ENCODE measurements at places on chromosomes 2 and 18.

- DNase-seq = no peak
Observed at GRCh38 chr2:173614265-173614930, 259.7 kb downstream of the CDCA7 start.

GRCh38 chr2:176157499-176158185 is 535 bp downstream of the HOXD3 start:
- DNase-seq = no peak

GRCh38 chr2:168490015-168490874 is 34.2 kb downstream of the CERS6 start:
- peak; percentile 72 for DNase-seq

DNA sequence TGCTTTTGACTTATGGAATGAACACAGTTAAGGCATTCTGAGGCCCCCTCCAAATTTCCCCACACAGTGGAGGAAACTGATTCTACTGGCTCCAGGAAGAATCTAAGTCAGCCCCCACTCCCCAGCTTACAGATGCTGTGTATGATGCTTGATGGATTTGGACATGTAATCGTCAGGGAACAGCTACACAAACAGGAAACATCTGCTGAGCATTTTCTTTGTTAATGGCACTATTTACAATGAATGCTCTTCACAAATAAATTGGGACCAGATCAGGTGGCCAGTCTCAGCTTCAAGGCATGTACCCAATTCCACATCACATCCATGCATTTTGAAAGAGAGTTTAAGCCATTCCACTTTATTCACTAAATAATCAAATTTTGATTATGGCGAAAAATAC is 562.3 kb downstream of the SOX11 start:
- DNase-seq = no peak

DNA sequence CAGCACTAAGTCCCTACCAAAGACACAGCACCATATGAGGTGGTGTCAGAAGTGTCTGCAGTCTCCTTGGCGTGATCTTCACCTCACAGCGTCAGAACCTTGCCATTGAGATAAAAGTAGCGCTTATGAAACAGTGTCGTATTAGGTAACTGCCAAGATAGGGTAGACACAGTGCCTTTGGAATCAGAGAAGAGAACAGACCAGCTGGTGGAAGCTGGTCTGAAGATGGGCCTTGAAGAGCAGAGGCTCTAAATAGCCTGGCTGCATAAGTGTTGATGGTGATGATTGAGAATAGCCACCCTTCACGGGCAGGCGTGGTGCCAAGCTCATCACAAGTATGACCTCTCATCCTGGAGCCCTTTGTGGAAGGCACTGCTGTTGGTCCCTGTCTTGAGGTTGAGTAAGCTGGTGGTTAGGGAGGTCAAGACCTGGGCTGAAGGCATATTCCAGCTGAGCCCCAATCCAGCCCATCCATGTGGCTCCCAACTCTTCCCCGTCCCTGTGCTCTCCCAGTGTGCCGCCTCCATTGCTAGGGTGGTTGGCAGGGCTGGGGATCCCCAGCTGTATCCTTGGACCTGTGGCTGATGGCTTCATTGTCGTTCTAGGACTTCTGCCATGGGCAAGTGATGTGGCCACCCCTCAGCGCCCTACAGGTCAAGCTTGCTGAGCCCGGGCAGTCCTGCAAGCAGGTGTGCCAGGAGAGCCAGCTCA is 187.4 kb downstream of the MGAT5 start:
- DNase-seq = peak; percentile 17

GRCh38 chr2:25454824-25455611 is 113.3 kb upstream of the DNMT3A start:
- no peak for DNase-seq

DNA sequence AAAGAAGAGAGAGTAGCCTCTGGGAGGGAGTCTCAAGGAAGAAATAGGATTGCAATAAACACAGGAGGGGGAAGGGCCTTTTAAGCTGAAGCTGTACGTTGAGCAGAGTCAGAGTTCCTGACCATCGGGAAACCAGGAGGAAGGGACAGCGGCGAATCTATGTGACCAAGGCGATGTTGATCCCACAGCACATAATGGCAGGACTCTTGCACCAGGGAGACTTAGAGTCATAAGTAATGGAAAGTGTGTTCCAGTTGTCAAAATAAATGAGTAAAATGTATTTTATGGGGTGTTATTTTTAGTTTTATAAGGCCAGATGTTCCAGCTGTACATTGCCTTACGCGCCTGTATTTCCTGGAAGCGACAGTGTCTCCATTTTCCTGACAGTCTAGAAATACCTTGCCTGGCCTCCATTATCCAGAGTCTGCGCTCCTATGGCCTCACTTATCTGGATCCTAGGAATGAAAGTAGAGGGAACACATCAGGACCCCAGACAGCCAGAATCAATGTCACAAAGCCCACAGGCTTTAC is 152.8 kb upstream of the COPS8 start:
- peak; percentile 47 for DNase-seq

GRCh38 chr2:10460366-10460796 is 12.3 kb upstream of the ODC1 start:
- no peak for DNase-seq

DNA sequence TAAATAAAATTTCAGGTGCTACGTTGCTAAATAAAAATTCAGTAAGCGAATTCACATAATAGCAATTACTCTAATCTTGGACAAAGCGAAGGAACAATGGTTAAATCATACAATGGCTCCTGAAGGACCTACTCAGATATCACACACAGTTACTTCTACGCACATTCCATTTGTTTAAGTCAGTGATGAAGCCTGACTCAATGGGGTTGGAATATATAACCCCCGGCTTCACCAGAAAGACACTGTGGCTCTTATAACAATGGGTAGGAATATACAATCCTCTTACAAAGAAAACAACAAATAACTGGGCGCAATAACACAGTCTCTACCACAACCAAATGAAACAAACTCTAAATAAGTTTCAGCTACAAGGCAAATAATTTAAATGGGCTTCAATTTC is 349.5 kb downstream of the IRS1 start:
- DNase-seq = no peak

GRCh38 chr18:24039671-24040070 is 25.1 kb downstream of the TTC39C start:
- no peak for DNase-seq

- no peak for DNase-seq
Observed at GRCh38 chr2:202149155-202149762, 76.2 kb downstream of the KIAA2012 start.

- DNase-seq = peak; percentile 31
Observed at GRCh38 chr18:62566199-62566598, 43.4 kb downstream of the ZCCHC2 start.

DNA sequence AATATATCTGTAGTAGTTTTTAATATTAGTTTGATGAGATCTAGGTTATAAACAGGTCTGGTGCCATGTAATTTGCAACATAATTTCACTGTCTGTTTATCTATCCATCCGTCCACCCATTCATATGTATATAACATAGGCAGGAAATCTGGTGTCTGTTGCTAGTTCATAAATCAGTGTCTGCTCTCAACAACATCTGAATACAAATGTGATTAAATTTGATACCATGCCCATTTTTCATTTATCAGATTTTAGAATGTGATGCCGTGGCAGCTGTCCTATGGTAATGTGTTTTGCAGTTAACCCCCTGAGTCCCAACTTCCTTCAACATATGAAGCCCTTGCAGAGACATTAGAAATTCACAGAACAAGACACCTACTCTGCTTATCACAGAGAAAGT is 228.4 kb downstream of the CMPK2 start:
- DNase-seq = no peak

- DNase-seq = no peak
Observed at GRCh38 chr18:63271881-63272299, 47.7 kb downstream of the BCL2 start.

GRCh38 chr2:196963961-196964360 is 37.5 kb upstream of the PGAP1 start:
- no peak for DNase-seq

DNA sequence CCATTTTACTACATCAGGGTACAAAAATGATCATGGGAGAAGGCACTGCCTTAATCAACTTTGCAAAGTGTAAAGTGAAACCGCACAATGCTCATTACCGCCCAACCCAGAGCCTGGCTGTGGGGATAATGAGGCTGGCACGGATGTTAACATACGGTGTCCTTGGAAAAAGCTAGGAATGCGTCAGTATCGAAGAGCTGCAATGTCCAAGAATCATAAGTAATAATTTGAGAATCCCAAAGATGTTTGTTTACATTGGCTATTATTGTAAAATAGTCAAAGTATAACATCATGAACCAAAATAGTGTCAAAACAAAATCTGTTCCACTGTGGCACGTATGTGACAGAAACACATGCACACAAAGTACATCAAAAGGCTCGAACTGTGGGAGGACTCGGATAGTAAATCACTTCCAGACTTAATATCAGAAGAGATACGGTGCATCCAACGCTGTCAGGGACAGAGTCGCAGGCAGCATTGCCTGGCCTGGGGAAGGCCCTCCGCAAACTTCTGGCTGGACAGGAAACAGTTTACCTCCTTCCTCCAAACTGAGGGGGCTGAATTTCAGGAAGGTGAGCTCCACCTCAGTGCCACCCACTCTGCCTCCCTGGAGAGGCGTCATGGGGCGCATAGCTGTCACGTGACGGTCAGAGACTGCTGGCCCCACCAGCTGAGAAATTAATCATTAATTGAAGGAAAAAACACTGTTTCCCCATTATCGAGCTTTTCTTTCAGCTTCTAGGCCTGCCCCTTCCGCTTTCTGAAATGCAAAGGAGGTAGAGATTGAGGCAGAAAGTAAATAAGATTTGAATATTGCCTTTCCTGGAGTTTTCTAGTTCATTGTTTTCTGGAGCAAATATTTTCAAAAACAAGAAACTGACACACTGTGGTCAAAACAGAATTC is 1.8 kb upstream of the ID2 start:
- peak; percentile 59 for DNase-seq

GRCh38 chr2:215799194-215799593 is 214.2 kb downstream of the MREG start:
- peak; percentile 57 for DNase-seq

DNA sequence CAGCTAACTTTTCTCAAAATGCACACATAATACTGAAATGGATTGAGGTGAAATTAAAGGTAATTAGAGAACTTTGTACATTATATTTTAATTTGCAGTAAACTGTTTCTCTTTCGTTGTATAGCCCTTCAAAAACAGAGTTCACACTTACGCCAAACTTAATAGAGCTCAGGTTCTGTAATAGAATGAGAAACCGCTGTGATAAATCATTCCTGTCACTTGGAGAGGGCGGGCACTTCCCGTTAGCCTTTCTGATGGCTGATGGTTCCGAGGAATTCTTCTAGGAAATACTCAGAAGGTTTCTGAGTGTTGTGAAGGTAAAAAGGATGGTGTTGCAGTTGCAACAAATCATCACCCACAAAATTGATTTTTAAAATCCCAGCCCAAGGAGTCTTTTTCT is 155.8 kb upstream of the ALKAL2 start:
- DNase-seq = no peak

GRCh38 chr18:79400591-79401381 is 5.1 kb downstream of the NFATC1 start:
- no peak for DNase-seq

GRCh38 chr18:47149457-47150028 is 757 bp downstream of the HDHD2 start:
- no peak for DNase-seq

GRCh38 chr2:67792191-67792590 is 270.6 kb downstream of the C1D start:
- no peak for DNase-seq

- DNase-seq = peak; percentile 70
Observed at GRCh38 chr2:25664183-25664964, 9.0 kb downstream of the DTNB start.

DNA sequence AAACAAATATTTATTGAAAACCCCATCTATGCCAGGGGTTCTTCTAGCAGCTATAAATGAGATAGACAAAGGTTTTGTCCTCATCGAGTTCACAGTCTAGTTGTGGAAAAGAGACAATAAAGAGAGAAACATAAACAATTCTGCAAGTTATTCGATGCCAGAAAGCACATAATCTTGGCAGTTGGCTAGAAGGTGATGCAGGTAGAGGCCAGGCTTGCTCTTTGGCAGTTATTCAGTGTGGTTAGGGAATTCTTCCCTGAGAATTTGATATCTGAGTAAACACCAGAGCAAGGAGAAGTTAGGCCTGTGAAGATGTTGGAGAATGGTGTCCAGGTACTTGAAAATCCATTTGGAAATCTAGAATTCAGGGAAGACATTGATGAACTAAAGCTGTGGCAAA is 547.4 kb downstream of the SLC4A3 start:
- no peak for DNase-seq

DNA sequence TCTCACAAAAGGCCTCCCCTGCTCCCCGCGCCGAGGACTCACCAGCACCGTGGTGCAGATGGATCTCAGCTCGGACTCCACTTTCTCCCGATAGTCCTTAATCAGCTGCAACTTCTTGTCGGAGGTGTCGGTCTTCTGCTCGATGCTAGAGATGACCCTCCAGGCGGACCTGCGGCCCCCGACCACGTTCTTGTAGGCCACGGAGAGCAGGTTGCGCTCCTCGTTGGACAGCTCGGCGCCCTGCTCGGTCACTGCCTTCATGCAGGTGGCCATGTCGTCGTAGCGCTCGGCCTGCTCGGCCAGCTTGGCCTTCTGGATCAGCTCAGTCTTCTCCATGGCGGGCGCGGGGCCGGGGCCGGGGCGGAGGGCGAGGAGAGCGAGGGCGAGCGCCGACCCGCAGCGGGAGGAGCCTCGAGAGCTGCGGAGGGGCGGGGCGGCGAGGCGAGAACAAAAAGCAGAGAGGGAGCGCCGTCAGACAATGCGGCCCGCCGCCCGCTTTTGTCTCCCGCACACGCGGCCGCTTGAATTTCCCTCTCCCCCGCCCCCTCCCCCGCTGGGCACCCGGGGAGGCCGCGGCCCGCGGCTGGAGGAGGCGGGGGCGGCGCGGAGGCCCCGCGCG is 571 bp downstream of the YWHAQ start:
- peak; percentile 68 for DNase-seq

DNA sequence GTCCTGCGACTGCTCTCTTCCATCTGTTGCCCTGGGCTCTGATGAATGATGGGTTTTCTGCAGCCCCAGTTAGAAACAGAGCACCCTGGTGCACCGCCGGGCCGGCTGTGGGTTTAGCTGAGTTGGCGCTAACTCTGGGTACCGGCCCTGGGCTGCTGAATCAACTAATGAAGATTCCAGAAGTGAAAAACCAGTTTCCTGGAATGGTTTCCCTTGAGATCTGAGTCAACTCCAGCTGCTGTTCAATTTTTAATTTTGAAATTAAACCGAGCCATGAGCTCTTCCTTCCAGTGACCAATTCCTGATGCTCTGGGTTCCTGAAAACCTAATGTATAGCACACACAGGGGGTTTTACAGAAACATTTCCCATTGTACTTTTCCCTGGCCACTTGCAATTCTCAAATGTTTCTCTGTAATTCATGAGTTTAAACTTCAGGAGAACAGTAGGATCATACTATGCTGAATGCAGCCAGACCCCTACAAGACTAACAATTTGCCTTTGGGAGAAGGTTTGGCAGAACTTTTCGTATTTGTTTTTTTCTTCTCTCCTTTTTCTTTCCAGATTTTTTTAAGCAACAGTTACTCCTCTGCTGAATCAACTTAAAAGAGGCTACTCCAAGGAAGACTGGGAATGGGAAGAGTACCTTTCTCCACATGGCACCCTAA is 5.5 kb downstream of the COL6A3 start:
- no peak for DNase-seq

DNA sequence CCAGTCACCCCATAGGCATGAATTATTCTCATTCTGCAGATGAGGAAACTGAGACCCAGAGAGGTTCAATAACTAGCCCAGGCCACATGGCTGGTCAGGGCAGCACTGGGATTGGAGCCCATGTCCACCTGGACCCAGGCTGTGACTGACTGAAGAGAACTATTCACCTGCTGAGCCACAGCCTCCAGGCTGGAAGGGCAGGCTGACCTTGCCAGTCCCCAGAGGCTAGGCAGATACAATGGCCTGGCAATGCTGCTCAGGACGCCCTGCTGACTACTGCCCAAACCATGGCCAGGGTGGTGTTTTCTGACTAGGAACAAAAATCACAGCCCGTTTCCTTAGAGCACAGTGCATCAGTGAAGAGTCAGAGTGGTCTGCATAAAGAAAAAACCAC is 36.8 kb downstream of the HS6ST1 start:
- DNase-seq = no peak
